ENCODE measurements at places on chromosomes 4 and X. TPM values are rescaled to one million over a fixed set of nuclear protein-coding genes. Genes with fewer than 3 reads are reported as not detected.

GRCh38 chrX:77742788-77743476 is 43.1 kb downstream of the ATRX start:
- no peaks in the 10 kb centered on the region for H3K27me3 ChIP-seq
- H3K27ac ChIP-seq = peak overlapping the region; percentile 83
- H3K4me3 ChIP-seq = no peak overlapping the region

GRCh38 chr4:183100827-183101226 is 1.8 kb downstream of the WWC2 start:
- H3K27me3 ChIP-seq = peaks cover 6% of the 10 kb centered on the region
- peaks cover 8% of the 10 kb centered on the region for H3K4me1 ChIP-seq
- DNase-seq = no peak
- H3K4me3 ChIP-seq = peak overlapping the region; percentile 36
- no peak overlapping the region for H3K27ac ChIP-seq

DNA sequence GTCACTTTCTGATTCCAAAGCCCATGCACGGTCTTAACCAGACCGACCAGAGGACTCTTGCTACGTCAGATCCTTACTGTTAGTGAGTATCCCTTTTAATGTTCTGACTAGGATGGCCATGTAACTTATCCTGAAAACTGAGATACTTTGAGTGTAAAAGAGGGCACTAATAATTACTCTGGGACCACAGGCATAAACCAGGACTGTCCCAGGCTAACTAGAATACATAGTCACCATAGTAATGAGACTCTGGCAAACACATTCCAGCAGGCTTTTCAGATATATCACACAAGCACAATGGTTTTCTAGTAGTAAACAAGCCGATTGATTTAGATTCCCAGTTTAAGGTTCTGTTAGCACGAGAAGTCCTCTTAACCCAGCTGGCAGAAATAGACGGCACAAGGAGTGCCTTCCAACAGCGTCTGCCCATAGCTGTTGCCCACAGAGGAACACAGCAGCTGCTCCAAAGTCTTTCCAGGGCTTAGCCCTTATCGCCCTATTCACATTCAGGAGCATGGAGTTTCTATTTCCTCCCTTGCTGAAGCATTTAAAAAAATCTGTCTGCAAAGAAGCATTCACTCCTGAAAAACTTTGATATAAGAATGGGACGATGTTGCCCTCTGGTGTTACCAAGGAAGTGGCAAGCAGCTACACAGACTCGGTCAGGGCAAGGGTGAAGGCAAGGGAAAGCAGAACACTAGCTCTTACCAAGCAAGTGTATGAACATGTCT is 92.4 kb downstream of the CXCL13 start:
- H3K4me1 ChIP-seq = no peaks in the 10 kb centered on the region
- DNase-seq = no peak
- peaks cover 5% of the 10 kb centered on the region for H3K36me3 ChIP-seq
- H3K4me3 ChIP-seq = no peak overlapping the region
- no peaks in the 10 kb centered on the region for H3K27me3 ChIP-seq
- no peak overlapping the region for H3K27ac ChIP-seq

DNA sequence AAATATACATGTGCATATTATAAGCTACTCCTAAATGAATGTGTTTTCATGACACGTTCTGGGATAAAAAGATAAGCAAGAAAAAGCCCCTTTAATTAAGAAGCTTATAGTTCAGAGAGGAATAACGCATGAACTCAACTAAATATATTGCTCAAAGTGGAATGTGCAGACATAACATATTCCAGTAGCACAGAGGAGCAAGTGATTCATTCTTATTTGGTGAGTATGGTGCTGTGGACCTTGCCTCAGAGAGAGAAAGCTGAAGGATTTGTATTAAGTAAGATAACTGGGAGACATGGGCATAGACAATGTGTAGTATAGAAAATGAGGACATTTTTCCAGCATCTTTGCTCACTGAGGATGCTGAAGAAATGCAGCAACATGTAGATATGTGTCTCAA is 76.8 kb downstream of the CFAP299 start:
- H3K4me1 ChIP-seq = no peaks in the 10 kb centered on the region
- peaks cover 2% of the 10 kb centered on the region for H3K36me3 ChIP-seq
- no peak overlapping the region for H3K27ac ChIP-seq
- no peak overlapping the region for H3K4me3 ChIP-seq
- no peak for DNase-seq
- H3K27me3 ChIP-seq = peaks cover 14% of the 10 kb centered on the region

- no peaks in the 10 kb centered on the region for H3K27me3 ChIP-seq
- H3K36me3 ChIP-seq = peaks cover 2% of the 10 kb centered on the region
- no peak overlapping the region for H3K27ac ChIP-seq
- no peak for DNase-seq
- no peak overlapping the region for H3K4me3 ChIP-seq
Measured at GRCh38 chrX:20237864-20238263, 28.8 kb downstream of the RPS6KA3 start.

- DNase-seq = no peak
- peak overlapping the region; percentile 14 for H3K27ac ChIP-seq
- H3K4me1 ChIP-seq = peaks cover 20% of the 10 kb centered on the region
Measured at GRCh38 chrX:9562851-9563250, 98.0 kb downstream of the TBL1X start.

DNA sequence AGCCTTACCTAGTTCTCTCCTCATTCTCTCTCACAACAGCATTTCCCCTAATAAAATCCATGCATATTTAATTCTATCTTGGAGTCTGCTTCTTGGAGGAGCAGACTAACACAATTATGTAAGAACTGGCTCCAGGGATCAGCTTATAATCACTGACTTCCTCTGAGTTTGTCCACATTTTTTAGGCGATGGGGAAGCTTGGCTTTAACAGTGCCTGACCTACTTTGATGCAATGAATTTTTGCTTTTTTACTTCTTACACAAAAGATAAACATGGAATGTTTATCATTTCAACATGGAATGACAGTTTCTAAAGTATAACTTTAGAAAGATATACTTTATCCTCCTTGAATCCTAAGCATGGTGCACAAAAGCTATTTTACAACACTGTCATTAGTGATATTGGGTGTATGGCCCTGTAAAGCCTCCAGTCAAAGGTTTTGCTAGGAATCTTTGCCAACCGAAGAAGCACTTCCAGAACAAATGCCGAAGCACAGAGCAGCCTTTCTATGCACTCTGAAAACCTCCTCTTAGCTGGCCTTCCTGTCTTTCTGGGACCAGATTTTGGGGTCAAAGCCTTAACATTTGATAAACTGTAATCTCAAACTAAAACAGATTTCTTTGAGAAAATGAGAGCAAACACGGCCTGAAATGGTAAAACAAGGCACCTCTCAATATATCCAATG is 736 bp downstream of the BDH2 start:
- peak overlapping the region; percentile 95 for H3K4me3 ChIP-seq
- H3K27ac ChIP-seq = peak overlapping the region; percentile 92
- DNase-seq = no peak
- H3K27me3 ChIP-seq = no peaks in the 10 kb centered on the region

GRCh38 chrX:149275836-149276235 is 229.3 kb downstream of the IDS start:
- DNase-seq = no peak
- no peak overlapping the region for H3K27ac ChIP-seq
- no peaks in the 10 kb centered on the region for H3K36me3 ChIP-seq
- H3K27me3 ChIP-seq = no peaks in the 10 kb centered on the region
- no peak overlapping the region for H3K4me3 ChIP-seq

DNA sequence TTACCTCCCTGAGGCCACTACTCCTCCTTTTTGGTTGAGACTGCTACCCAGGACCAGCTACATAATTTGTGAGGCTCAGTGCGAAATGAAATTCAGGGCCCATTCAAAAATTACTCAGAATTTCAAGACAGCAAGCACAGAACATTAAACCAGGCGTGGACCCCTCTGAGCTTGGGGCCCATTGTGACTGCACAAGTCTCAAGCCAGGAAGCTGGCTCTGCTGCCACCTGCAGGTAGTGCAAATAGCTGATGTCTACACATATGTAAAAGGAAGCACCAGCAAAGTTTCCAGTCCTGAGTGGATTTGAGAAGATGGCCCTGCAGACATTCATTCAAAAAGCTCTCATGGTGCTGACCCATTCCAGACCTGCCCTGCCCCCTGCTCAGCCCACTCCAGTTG is 213.4 kb upstream of the LNX1 start:
- no peaks in the 10 kb centered on the region for H3K36me3 ChIP-seq
- no peak overlapping the region for H3K27ac ChIP-seq
- no peak overlapping the region for H3K4me3 ChIP-seq
- peaks cover 24% of the 10 kb centered on the region for H3K27me3 ChIP-seq
- no peak for DNase-seq

- no peak overlapping the region for H3K4me3 ChIP-seq
- H3K36me3 ChIP-seq = no peaks in the 10 kb centered on the region
- no peaks in the 10 kb centered on the region for H3K4me1 ChIP-seq
- no peak overlapping the region for H3K27ac ChIP-seq
- no peaks in the 10 kb centered on the region for H3K27me3 ChIP-seq
Measured at GRCh38 chrX:54066841-54067240, 22.6 kb upstream of the PHF8 start.

DNA sequence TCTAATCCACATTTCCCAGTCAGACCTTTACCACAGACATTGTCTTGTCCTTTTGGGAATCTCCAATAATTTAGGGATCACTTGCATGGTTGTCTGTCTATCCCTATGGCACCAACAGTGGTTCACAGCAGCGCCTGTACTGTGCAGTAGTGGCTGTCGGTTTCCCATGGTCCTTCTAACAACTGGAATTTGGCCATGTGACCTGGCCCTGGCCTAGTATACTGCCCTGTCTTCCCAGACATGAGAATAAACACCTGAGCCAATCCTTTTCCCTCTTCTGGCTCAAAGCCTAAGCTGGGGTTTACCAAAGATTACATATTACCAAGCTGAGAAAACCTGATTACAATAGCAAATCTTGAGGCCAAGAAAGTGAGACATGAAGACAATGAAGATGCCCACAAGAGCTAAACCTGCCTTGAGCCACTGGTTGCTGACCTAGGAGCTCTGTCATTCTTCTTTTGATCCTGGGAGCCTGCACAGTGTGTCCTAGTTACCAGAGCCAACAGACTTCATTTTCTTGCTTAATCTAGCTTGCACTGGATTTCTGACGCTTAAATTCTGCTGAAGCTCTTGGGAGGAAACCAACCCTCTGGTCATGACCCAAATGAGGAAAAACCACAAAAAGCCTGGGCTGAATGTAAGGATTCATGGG is 92.1 kb downstream of the SCD5 start:
- no peaks in the 10 kb centered on the region for H3K4me1 ChIP-seq
- H3K36me3 ChIP-seq = no peaks in the 10 kb centered on the region
- H3K27ac ChIP-seq = no peak overlapping the region
- H3K4me3 ChIP-seq = no peak overlapping the region
- peaks cover 16% of the 10 kb centered on the region for H3K27me3 ChIP-seq

Gene TLR8
- total RNA-seq = not detected

Data from T-helper 17 cell (primary cell).